ENCODE measurements at places on chromosomes 16 and 17.

DNA sequence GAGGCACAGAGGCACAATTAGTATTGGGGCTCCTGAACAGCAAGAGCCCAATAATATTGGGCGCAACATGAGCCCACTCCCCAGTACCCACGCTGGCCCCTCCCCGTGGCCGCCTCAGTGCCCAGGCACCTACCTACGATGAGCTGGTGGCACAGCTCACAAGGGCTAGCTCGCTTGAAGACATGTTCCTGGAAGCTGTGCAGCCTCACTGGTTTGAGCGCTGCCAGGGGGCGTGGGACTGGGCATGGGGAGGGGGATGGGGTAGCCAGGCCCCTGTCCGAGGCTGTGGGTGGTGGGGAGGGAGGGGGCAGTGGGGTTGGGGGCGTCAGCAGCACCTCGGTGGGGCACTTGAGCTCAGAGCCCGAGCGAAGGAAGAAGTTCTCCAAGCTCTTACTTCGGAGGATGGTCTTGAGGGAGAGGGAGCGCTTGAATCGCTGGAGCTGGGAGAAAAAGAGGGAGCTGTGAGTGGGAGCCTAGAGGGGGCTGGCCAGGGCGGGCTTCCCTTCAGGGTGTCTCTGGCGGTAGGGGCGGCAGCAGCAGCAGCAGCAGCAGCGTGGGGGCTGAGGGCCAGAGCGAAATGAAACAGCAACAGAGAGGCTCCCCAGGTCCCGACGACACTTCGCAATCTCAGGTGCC is 7.9 kb downstream of the STAC2 start:
- DNase-seq: no peak

- peak; percentile 85 for DNase-seq
Measured at GRCh38 chr16:89431158-89431584, 59.2 kb downstream of the ANKRD11 start.

GRCh38 chr16:31879937-31880321 is 6.3 kb downstream of the ZNF267 start:
- no peak for DNase-seq

GRCh38 chr17:28765038-28765437 is 21.2 kb downstream of the TRAF4 start:
- DNase-seq: no peak

GRCh38 chr16:13629704-13630103 is 290.2 kb upstream of the ERCC4 start:
- no peak for DNase-seq

DNA sequence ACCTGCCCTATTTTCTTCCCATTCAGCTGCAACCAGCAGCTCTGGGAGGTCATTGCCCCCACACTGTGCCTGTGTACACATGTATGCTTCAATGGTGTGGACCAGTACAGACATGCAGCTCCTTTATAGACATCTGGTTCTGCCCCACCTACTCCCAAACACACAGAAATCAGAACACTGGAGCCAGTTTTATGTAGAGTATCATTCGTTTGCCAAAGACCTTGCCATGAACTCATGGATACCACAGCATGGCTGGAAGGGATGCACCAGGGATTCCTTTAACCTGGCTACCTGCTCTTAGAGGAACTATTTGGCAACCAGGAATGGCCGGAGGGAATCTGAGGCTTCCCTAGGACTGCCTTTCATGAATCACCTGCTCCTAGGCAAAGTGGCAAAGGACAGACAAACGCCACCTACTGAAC is 60.4 kb downstream of the ZFHX3 start:
- DNase-seq: no peak
